NCI-H526 treated with DMSO at 0.1 percent for 48 hours (cell line): ENCODE measurements at places on chromosomes 6 and 20.

GRCh38 chr6:39061182-39061581 is 12.6 kb downstream of the GLP1R start:
- no peak for DNase-seq

- DNase-seq: peak; percentile 23
These were observed 152.1 kb upstream of the RALGAPA2 start for GRCh38 chr20:20864351-20865096.

DNA sequence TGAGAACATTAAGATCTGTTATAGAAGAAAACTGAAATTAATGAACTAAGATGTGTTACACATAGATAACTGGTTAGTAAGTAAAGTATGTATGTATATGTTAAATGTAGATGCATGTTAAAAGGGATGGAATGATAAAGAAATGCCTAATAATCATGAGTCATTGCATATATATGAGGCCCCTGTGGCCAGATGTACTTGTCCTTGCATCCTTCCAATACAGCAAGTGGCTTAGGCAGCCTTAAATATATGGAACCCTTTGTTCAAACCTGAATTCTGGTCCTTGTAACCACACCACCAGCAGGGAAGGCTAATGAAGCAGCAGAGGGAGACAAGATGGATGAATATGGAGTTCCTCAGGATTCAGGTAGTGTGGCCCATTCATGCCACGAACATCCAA is 9.8 kb upstream of the AKAP7 start:
- no peak for DNase-seq

GRCh38 chr20:37236462-37236861 is 25.2 kb downstream of the GHRH start:
- no peak for DNase-seq

- DNase-seq: no peak
These were observed 118.3 kb downstream of the KCNQ5 start for GRCh38 chr6:72740135-72740534.

GRCh38 chr6:126747728-126748540 is 370.5 kb upstream of the RSPO3 start:
- peak; percentile 5 for DNase-seq

GRCh38 chr20:38434770-38435554 is at the start of gene SNHG17:
SNHG17 (minus strand) TSS chr20:38435328.
- peak; percentile 79 for DNase-seq

GRCh38 chr20:41889126-41889843 is 271.1 kb upstream of the CHD6 start:
- DNase-seq: peak; percentile 10

DNA sequence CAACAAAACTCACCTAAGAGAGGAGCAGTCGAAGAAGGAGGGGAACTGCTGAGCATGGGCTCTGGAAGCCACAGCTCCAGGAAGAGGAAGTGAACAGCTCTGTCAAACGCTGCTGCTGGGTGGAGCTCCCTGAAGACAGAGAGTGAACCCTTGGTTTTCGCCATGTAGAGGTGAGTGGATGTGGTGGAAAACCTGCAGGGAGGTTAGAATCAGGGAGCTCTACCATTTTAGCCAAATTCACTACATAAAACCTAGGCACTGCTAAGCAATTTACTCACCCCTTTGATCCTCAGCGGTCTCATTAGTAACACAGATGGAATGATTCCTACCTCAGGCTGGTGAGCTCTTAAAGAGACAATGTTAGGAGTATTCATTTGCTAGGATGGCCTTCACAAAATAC is 19.4 kb upstream of the TFAP2A start:
- no peak for DNase-seq

DNA sequence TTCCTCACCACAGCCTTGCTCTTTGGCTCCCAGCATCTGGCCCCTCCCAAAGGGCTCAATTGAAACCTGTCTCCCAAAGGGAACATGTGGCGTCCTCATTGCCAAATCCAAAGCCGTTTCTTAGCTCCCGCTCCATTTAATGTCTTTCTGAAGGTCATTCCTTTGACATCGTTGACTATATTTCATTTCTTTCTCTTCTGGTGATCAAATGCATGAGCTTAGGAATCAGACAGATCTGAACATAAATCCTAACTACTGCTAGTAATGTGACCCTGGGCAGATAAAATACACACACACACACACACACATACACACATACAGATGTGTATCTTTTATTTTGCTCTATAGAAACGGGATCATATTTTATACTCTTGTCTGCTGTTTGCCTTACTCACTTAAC is 964.7 kb upstream of the FLRT3 start:
- no peak for DNase-seq

- no peak for DNase-seq
These were observed 442.3 kb downstream of the HAO1 start for GRCh38 chr20:7497985-7498384.

DNA sequence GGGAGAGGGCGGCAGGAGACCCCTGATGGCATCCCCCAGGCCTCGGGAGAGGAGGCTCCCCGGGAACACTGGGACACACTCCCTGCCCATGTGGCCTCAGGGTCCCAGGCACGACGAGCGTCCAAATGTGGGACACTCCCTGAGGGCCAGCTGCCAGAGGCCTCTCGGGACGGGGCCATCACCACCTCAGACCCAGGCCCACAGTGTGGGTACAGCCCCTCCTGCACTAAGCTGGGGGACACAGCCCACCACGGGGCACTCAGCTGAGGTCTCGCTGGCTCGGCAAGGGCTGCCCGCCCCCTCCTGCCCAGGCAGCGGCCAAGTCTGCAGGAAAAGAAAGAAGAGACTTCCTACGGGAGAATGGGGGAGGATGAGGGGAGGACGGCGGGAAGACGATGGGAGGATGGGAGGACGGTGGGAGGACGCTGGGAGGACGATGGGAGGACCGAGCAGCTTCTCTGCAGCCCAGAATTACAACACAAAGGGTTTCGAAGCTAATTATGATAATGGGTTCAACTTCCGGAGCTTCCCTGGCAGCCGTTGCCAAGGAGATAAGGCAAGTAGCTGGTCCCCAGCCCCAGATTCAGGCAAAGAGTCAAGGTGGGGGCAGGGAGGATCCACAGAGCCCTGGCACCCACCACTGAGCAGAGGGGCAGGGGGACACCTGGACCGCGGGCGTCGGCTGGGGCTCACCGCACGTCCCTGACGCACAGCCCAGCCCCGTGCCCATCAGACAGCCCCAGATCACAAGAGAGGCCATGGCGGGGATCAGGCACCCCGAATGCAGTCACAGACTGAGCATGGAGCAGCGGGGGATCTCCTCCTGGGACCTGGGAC is 17.5 kb downstream of the KCNQ2 start:
- DNase-seq: peak; percentile 27

DNA sequence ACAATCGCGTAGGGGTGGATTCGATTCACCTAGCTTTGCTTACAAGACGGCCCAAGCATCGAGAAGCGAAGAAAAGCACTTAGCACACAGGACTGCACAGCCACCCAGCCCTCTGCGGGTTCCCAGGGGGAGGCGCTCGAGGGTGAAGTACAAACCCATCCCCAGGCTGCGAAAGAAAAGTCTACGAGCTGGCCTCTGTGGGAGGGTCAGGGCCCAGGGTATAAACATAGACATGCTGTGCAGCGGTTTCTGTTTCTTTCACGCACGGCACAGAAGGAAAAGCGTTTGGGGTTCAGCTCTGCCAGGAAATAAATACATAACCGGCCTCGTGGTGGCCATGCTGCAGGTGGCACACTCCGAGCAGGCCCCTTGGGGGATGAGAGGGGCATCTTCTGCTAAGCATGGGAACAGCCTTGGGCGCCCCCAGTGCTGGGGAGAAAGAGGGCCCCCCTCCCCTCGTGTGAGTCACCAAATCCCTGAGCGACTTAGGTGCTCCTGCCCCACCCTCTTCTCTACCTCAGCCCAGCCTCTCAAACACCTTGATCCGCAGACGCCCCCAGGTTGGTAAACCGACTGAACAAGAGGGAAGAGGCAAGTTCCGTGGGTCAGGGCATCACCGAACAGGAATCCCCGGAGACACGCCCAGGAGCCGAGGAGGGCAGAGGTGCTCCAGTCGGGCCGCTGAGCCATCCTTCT is 91.6 kb upstream of the RIPOR2 start:
- no peak for DNase-seq

- DNase-seq: no peak
These were observed 25.4 kb upstream of the GGTLC1 start for GRCh38 chr20:24013953-24014352.

- no peak for DNase-seq
These were observed 17.9 kb downstream of the HLA-G start for GRCh38 chr6:29845405-29846006.

- no peak for DNase-seq
These were observed 14.5 kb downstream of the FOXC1 start for GRCh38 chr6:1624058-1624850.

GRCh38 chr6:28282926-28283325 is 1.6 kb downstream of the PGBD1 start:
- DNase-seq: no peak

DNA sequence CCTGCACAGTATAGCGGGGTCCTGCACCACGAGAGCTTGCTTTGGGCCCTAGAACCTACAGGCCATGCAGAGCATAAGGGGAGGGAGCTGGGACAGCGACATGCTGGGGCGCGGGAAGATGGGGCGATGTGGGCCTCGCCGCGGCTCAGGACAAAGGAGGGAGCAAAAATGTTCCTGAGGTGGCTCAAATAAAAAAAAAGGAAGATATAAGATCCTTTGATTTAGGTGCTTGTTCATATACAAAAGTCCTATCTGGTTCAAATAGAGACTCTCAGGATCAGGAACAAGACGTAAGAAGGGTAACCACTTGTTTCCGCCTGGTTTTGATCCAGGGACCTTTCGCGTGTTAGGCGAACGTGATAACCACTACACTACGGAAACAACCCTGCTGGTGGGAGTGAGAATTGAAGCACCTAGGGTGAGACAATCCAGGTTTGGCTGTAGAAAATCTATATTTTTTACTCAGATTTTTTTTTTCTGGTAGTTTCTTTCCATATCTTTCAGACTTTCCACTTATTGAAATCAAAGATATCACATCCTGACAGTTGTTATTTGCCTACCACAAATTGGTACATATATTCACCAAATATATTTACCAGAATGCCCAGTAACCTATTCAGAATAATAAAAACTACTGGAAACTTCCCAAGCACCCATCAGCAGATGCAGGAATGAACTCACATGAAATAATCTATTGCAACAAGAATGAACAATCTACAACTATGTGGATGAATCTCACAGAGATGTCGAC is 177.9 kb upstream of the ZNF184 start:
- peak; percentile 42 for DNase-seq

DNA sequence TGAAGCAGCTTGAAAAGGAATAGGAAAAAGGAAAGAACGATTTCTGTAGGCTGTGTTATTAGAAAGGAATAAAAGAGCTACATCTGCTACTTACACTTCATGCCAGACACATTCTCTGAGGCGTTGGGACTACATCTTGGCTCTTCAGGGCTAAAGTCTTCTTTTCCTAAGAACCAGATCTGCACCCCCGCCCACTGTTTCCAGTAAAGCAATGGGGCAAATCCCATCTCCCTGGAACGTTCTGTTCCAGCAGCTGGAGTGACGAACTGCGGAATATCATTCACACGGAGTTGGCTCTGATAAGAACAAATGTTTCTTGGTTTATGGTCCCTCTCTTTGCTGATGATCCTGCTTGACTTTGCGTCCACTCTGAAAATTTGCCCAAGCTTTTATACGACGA is 26.9 kb downstream of the FAM50B start:
- no peak for DNase-seq

GRCh38 chr6:120005292-120005976 is 655.9 kb upstream of the MAN1A1 start:
- DNase-seq: no peak
